ENCODE measurements at places on chromosomes 2 and 18.

DNA sequence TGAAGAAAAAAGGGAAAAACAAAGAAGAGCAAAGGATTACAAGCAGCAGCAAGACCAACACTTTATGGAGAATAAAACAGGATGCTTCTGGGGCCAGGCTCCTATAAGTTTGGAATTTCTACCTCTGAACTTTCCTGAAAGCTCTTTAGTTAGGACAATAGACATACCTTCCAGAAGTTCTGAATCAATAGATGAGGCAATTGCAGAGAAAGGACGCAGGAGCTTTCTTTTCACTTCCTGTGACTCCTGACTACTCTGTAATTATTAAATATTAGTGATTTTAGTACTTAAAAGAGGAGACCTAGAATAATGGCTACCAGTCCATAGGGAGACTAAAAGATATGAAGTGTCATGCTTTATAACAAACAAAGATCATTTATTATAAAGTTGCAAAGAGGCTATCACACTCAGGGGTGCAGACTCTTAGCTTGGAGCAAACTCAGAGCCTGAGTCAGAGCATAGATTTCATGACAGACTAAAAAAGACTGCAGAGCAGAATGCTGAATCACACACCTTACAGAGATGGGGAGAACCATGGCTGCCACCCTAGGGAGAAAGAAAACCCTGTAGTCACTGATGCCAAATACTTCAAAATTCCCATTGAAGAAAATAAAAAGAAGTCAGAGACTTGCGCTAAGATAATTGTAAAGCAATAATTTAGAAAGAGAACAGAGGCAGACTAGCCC lies 52.5 kb upstream of the FAM136A start:
- no peak for DNase-seq

DNA sequence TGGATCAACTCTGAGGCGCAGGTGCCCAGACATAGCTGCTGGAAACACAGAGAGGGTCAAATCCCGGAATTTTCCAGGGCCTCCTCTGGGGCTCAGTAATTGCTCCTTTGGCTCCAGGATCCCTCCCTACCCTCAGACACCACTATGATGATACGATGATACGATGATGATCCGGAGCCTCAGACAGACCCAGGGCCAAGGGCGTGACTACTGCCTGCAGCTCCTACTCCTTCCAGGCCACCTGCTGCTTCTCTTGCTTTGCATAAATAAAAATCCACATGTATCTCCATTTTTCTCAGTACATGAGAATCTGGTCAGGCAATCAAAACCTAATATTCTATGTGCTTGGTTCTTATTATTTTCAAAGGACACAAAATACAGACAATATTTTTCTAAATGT lies 33.7 kb downstream of the MRPL35 start:
- DNase-seq = no peak

- DNase-seq = no peak
These were observed 35.4 kb upstream of the FSHR start for GRCh38 chr2:49189512-49190225.

GRCh38 chr2:15990151-15991101 lies 50.1 kb downstream of the MYCN start:
- DNase-seq = no peak

- DNase-seq = no peak
These were observed 8.9 kb downstream of the RAB31 start for GRCh38 chr18:9716780-9717563.

GRCh38 chr2:21043744-21044532 lies at the start of gene APOB:
TSS of gene APOB (minus strand) at chr2:21044073. CDS start at chr2:21043945, 128 bp downstream.
- DNase-seq = no peak

GRCh38 chr18:43620936-43621335 lies 343.6 kb upstream of the SYT4 start:
- DNase-seq = peak; percentile 24

- no peak for DNase-seq
These were observed 28.0 kb upstream of the SETBP1 start for GRCh38 chr18:44652722-44653121.

Data from femur (tissue), 1 donor.